ENCODE measurements at places on chromosomes 1 and 21. TPM values are rescaled to one million over a fixed set of nuclear protein-coding genes. Genes with fewer than 3 reads are reported as not detected.

GRCh38 chr1:246587032-246587431, 20.8 kb downstream of the CNST start:
- no peak for DNase-seq

DNA sequence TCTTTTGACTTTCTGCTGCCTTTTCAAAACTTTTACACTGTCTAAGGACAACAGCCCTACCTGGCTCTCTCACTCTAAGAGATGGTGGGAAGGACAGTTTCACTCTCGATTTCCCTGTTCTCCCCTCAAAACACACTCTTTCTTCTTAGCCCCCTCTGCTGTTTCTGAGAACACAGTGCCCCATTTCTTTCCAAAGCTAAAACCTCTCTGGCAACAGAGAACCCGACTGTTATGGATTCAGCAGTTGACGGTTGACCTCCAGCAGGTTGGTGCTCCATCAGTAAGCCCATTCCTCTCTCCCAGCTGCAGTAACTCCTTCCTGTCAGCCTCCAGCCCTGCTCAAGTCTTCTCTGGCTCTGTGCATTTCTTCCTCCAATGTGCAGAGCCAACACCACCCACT, 88.2 kb upstream of the ABCD3 start:
- no peak for DNase-seq

- no peak for DNase-seq
Observed at GRCh38 chr1:40078512-40079333, 18.3 kb downstream of the PPT1 start.

DNA sequence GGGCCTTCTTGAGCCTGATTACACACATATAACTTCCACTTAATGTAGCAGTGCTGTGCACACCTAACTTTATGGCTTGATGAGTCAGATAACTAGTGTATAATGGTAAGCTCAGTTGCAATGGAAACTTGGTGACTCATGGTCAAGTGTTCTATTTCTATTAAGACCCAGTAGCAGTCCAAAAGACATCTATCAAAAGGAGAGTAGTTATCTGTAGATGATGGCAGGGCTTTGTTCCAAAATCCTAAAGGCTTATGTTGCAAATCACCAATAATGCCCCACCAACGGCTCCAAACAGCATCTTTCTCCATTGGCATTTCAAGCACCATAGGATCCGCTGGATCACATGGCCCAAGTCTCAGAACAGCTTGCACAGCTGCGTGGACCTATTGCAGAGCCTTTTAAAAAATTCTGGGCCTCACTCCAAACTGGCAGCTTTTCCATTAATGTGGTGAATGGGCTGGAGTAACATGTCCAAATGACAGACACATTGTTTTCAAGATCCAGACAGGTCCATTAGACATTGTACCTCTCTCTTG, 566.8 kb upstream of the USP24 start:
- DNase-seq: peak; percentile 88

DNA sequence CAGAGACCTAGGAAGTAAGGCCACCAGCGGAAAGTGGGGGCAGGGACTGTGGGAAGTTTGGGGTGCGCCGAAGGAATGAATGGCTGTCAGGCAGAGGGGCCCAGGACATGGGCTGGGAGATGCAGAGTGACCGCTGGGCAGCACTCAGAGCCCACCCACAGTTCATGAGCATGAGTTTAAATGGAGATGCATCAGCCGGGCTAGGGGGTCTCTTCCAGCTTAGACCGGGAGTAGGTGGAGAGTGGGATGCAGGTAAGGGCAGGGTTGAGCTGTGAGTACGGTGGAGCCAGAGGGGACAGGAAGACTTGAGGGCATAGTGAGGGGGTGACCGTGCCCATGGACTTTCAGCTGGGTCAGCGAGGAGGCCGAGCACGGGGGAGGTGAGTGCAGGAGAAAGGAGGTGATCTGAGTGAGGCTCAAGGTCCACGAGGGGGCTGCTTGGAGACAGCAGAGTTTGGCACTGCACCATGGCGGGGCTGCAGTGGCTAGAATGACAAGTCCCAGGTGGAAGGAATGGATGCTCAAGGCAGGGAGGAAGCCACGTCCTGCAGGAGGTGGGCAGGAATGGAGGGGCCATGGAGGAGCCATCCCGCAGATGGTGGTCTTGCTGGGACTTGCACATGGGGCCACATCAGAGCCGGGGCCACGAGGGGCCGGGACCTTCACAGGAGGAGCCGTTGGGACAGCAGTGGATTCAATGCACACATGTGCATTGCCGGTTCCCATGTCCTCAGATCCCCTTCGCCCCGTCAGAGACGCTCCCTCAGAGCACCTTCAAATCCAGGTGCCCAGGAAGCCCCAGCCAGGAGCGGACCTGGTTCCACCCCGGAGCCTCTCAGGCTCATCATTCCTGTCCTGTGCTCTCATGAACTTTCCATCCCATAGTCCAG, 34.9 kb downstream of the UBASH3A start:
- no peak for DNase-seq

DNA sequence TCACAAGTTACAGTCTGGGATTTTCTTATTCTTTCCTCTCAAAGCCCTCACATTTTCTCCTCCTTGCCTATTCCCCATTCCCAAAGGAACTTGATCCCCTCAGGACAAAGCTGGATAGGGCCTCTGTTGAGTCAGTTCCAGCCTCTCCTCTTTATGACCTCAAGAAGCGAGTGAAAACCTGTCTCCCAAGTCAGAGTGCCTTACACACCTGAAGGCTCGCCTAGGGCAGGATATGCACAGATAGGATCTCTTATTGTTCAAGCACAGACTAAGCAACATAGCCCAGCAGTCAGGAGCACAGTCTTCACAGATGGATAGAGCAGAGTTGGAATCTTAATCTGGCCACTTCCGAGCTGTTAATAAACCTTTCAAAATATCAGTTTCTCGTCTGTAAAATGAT, 60.8 kb upstream of the PRRC2C start:
- DNase-seq: no peak

DNA sequence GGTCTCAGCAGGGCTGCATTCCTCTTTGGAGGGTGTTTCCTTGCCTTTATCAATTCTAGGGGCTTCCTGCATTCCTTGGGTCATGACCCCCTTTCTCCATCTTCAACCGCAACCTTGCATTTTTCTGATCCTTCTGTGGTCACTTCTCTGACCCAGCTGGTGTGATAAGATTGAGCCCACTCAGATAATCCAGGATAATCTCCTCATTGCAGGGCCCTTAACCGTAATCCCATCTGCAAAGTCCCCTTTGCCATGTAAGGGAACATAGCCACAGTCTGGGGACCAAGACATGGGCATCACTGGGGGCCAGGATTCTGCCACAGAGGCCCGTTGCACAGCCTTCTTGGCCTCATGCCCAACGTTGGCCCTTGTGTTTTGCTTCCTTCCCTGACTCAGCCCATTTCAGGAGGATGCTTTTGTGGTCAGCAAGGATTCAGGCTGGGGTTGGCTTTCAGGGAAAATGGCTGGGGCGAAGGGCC, 35.0 kb upstream of the IL19 start:
- peak; percentile 70 for DNase-seq

GRCh38 chr1:15071936-15072335, 81.6 kb upstream of the TMEM51 start:
- no peak for DNase-seq

SPRR1A gene
- not detected for total RNA-seq

CTSE gene
- not detected for total RNA-seq

DNA sequence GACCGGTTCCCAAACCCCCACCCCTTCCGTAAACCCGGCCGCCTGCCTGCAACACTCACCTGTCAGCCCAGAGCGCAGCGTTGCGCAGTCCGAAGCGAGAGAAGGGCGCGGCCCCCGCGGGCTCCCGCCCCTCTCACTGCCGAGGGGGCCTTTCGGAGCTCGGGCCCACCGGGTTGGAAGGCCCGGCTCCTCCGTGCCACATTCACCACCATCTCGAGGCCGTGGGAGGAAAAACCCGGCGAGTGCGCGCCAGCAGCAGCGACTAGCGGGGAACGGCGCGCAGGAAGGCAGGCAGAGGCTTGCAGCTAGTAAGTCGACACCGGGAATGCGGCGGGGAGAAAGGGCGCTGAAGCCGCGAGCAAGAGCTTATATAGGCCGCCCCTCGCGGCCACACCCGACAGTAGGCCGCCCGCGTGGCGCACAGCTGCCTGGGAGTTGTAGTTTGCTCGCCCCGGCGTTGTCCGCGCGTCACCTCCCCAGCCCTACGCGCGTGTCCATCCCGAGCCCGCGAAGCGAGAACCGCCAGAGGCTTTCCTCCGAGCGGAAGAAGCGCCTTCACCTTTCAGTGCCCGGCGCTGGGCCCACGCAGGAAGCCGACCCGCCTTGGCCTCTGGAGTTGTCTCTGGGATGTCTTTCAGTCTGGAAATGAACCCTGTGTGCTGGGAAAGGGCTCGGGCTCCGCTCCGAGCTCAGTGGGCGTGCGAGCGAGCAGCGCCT, 10.4 kb upstream of the RAB42 start:
- peak; percentile 99 for DNase-seq

GRCh38 chr21:42653231-42654061, at the start of gene PDE9A:
Gene PDE9A (plus strand): TSS chr21:42653621. CDS start chr21:42653815, 194 bp downstream.
- no peak for DNase-seq

RGS8 gene
- total RNA-seq: 0.54 TPM

DNA sequence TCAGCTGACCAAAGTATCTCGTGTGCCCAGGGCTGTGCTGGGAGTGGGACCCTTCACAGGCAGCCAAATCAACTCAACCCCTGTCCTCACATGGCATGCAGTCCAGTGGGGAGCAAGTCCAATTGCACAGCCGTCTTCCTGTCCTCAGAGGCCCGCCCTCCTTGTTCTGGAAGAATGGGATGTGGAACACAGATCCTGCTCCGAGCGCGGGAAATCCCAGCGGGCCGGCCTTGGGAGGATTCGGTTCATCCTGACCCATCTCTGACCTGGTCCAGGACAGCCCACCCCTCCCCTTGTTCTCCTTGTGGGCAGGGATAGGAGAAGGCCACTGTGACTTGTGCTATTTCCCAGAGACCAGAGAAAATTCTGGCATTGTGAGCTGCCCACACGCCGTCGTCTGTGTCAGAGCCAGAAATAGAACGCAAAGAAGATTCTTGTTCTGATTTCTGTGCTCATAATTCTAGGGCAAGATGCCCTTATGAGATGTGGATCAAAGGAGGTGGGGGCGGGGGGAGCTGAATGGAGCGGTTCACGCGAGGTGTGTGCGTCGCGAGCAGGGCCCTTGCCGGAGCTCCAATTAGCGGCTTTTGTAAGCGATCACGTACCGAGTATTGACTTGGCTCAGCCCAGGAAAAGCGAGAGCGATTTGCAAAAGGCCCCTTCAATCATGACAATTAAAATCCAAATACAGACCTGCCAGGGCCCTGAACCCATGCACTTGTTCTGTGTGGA, 79.2 kb downstream of the AJAP1 start:
- DNase-seq: no peak

GRCh38 chr1:95532335-95532734, 298.3 kb downstream of the RWDD3 start:
- DNase-seq: no peak

IL20 gene
- not detected for total RNA-seq

MR1 gene
- total RNA-seq: 10.3 TPM

DNA sequence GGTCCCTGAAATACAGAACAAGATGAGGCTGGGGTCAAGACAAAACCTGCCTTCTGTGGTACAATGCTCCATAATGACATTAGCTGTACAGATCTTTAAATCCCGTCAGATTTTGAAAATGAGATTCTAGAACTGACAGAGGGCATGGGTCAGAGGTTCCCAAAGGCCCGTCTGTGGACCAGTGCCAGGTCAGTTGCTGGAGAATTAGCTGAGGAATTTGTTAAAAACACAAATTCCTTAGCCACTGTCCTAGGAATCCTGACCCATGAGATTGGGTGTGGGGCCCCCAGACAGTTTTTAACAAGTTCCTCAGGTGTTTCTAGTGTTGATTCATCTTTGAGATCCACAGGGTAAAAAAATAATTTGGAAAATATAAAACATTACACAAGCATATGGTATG, 97.0 kb downstream of the SIPA1L2 start:
- no peak for DNase-seq

- no peak for DNase-seq
Observed at GRCh38 chr1:44568128-44568900, 106.0 kb downstream of the TMEM53 start.

- DNase-seq: no peak
Observed at GRCh38 chr21:30979054-30979453, 59.2 kb downstream of the KRTAP19-8 start.

DNA sequence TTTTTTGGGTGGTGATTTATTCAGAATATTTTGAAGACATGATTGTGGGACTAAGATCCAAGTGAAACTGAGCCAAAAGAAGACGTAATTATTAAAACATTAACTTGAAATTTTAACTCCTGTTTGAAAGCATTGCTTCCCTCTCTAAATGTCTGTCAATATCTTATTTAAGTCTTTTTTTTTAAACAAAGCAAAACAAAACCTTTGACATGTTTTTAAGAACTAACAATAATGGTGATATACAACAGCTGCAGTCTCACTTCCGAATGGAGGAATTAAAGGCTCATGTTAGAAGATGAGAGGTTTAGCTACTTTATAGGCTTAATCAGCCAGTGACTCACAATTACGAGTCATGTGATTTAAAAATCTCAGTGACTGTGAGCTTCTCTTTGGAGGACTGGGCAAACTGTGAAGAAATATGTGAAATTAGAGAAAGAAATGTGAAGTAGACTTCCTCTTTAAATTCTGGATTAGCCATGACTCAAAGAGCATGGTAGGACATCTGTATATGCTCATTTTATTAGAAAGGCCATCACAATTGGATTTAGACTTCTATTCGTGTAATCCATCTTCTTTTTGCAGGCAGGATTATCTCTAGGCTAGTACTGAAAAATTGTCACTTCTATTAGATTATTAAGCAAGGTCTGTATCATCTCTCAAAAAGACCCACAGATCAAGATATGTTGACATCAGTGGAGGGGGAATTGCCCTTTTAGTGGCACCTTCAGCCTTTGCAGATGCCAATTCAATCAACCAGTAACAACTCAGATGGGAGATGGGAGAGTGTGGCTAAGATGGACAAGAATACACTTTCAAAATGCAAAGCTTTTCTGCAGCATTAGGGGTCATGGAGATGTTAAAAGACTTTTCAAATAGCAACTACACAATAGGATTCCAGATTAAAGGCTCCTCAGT, 28.7 kb downstream of the KCNA3 start:
- no peak for DNase-seq
